ENCODE measurements at places on chromosomes 1 and 21.

GRCh38 chr21:28975397-28975796, 17.3 kb downstream of the LTN1 start:
- DNase-seq, result peak; percentile 25

DNA sequence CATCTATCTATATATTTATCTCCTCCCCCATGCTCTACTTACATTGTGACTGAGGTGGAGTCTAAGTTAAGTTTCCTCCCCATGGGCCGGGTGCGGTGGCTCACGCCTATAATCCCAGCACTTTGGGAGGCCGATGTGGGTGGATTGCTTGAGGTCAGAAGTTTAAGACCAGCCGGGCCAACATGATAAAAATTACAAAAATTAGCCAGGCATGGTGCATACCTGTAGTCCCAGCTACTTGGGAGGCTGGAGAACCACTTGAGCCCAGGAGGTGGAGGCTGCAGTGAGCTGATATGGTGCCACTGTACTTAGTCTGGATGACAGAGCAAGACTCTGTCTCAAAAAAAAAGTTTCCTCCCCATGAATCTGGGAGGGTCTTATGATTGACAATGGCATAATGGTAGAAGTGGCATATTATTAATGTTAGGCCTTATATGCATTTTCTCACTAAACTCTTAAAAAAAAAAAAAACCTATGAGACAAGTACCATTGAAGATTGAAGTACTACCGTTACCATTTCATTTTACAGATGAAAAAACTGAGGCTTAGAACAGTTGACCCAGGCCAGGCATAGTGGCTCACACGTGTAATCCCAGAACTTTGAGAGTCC, 11.2 kb downstream of the F11R start:
- DNase-seq, result no peak

GRCh38 chr1:227603327-227603726, 40.0 kb downstream of the ZNF678 start:
- no peak for DNase-seq

- DNase-seq, result no peak
These were observed 10.4 kb downstream of the CBR3 start for GRCh38 chr21:36145259-36145658.

GRCh38 chr1:234886081-234886984, 242.3 kb downstream of the TOMM20 start:
- DNase-seq, result no peak

DNA sequence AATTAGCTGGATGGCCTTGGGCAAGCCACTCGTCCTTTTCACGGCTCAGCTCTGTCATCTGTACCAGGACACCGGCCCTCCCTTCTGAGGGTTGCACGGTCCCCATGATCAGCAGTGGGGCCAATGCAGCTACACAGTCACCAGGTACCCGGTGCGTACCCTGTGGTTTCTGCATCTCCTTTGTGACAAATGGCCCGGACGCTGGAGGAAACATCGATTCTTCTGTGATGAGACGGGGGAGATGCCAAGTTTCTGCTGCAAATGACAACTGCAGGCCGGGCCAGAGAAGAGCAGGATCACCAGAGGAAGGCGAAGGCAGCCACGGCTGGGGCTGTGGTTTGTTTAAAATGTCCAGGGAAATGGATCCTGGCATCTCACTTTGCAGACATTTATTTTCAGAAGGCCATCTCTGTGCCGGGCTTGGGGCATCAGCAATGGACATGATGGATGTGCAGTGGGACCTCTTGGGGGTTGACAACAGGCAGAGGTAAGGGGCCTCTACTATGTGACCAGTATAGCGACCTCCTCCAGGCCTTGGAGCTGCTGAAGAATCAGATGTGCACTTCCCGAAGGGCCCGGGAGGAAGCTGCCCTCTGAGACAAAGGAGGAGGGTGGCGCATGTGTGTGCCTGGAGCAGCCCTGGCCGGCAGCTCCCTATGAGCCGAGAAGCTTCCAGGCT, 221.9 kb upstream of the C1orf174 start:
- DNase-seq, result no peak

DNA sequence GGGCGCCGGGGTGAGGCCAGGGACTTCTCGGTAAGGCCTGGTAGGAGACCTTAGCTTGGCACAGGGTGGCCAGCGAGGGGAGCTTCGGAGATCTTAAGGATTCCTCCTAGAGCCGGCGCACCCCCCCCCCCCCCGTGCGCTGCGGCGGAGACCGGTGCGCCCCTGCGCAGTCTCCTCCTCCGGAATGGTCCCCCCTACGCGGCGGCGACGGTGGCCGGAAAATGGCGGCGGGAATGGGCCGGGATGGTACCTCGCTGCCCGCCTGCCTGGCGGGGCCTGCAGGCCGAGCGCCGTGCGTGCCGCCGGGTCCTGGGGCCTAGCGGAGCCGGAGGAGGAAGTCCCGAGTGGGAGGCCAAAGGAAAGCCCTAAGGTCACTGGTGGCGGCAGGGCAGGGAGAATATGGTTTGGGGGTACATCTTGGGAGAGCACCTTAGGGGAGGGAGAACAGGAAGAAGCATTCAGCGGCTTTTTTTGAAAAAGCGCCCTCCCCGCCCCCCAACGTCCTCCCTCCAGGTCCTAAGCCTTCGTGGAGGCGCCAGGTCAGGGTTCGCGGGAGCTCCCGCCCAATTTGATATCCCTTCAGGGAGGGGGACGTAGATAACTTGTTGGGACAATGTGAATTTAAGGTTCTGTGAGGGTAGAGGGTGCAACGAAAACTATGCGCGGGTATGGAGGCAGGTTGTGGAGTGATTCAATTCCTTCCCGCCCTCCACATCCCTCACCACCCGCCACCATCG, 429 bp downstream of the SRRM1 start:
- DNase-seq, result no peak

- DNase-seq, result no peak
These were observed 90.4 kb downstream of the VPS26C start for GRCh38 chr21:37176716-37177115.
